ENCODE measurements at places on chromosomes 16 and 17. TPM values are rescaled to one million over a fixed set of nuclear protein-coding genes. Genes with fewer than 3 reads are reported as not detected.

The KRTAP4-9 gene
- not detected for polyA plus RNA-seq

The CD300A gene
- polyA plus RNA-seq, result 1.3 TPM

The DCUN1D3 gene
- 2.2 TPM for polyA plus RNA-seq

The CCL17 gene
- polyA plus RNA-seq, result not detected

The PRCD gene
- polyA plus RNA-seq, result not detected

The HBQ1 gene
- not detected for polyA plus RNA-seq

The CCL1 gene
- not detected for polyA plus RNA-seq

The C17orf67 gene
- 2.4 TPM for polyA plus RNA-seq

The TM4SF5 gene
- not detected for polyA plus RNA-seq

The TBC1D3K gene
- polyA plus RNA-seq, result not detected

The TEX19 gene
- not detected for polyA plus RNA-seq

The PLA2G10 gene
- not detected for polyA plus RNA-seq

The XAF1 gene
- polyA plus RNA-seq, result 28.8 TPM

The MEIOC gene
- polyA plus RNA-seq, result 0.18 TPM

The SLC47A2 gene
- not detected for polyA plus RNA-seq

The MRPL45 gene
- polyA plus RNA-seq, result 30.0 TPM

The KIF2B gene
- polyA plus RNA-seq, result not detected

The ZPBP2 gene
- not detected for polyA plus RNA-seq

The EVPLL gene
- 0.25 TPM for polyA plus RNA-seq

The PER1 gene
- 7.7 TPM for polyA plus RNA-seq

The CNEP1R1 gene
- polyA plus RNA-seq, result 20.7 TPM

The MYH13 gene
- polyA plus RNA-seq, result not detected

The NPIPB5 gene
- polyA plus RNA-seq, result 4.8 TPM

The UBALD1 gene
- polyA plus RNA-seq, result 5.5 TPM

The RAB11FIP4 gene
- 23.2 TPM for polyA plus RNA-seq

The CCL7 gene
- not detected for polyA plus RNA-seq

The ATP6V0A1 gene
- 16.4 TPM for polyA plus RNA-seq

The OR1F1 gene
- 0.61 TPM for polyA plus RNA-seq

Measured in CD4-positive, CD25-positive, alpha-beta regulatory T cell (primary cell).